ENCODE measurements at places on chromosomes 7 and 10.

GRCh38 chr7:100604028-100604975 is 2.1 kb downstream of the PCOLCE start:
- peak; percentile 38 for DNase-seq

GRCh38 chr10:102229810-102230263 is 3.7 kb downstream of the ELOVL3 start:
- peak; percentile 62 for DNase-seq

DNA sequence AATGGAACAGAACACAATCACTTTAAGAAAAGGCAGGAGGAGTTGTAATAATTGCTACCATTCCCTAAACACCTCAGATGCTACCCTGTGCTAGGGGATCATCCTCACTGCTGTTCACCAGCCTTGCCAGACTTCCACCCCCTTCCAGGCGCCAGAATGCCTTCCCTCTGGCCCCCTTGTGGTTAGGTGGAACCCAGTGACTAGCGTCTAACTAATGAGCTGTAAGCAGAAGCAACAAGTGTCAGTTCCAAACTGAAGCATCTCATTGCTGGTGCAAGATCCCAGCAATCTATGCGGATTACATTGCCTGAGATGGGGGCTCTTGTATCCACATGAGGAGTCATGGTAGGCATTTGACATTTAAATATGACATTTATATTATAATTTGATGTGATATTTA is 86.6 kb downstream of the FRMD4A start:
- peak; percentile 5 for DNase-seq

DNA sequence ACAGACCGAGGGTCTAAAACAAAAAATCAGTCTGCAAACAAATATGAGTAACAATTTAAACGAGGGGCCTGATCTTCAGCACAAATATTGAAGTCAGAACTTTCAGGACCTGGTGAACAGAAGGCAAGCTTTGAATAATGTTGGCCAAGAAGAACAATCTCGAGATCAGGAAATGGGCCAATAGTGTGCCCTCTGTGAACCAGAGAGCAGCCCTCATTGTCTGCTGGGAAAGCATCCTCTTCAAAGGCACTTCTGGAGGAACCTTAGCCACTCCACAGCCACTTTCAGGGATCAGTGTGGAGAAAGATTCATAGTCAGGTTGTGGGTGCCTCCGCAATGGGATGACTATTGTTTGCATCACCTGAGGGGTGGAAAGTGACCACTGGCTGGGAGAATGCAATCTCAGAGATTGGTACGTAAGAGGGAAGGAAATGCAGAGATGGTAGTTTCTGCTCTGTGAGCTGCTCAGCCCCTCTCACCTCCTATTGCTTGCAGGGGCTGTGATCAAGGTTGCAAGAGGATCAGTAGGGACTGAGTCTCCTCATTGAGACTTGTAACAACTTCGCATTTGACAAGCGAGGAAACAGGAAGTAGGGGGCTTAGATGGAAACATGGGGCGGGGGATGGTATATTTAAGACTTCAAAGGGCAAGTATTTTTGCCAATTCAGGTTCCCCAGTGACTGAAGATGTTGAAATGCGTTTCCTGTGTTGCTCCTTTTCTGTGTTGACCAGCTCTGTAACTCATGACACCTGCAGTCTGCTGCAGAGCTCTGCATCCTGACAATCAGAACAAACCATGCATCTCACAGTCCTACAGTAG is 28.4 kb upstream of the IFRD1 start:
- DNase-seq, result no peak

DNA sequence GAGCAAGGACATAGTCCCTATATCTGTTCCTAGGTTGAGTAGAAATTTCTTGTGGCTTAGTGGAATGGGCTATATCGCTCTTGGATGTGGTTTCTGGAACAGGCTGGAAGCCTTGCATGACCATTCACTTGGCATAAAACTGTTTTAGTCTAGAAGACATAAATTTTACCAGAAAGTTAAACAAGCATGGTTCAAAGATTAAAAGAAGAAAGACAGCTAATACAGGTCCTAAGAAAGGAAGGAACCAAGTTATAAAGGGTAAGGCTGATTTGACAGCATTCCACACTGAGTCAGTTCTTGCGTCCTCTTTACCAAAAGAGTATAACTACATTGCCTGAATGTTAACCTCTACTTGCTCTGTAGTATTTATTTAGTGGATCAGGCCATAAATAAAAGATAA is 724.2 kb downstream of the SORCS1 start:
- no peak for DNase-seq

- DNase-seq, result peak; percentile 26
Measured at GRCh38 chr7:155804431-155804831, 7.8 kb downstream of the SHH start.

- no peak for DNase-seq
Measured at GRCh38 chr7:104981672-104982037, 32.4 kb upstream of the KMT2E start.

DNA sequence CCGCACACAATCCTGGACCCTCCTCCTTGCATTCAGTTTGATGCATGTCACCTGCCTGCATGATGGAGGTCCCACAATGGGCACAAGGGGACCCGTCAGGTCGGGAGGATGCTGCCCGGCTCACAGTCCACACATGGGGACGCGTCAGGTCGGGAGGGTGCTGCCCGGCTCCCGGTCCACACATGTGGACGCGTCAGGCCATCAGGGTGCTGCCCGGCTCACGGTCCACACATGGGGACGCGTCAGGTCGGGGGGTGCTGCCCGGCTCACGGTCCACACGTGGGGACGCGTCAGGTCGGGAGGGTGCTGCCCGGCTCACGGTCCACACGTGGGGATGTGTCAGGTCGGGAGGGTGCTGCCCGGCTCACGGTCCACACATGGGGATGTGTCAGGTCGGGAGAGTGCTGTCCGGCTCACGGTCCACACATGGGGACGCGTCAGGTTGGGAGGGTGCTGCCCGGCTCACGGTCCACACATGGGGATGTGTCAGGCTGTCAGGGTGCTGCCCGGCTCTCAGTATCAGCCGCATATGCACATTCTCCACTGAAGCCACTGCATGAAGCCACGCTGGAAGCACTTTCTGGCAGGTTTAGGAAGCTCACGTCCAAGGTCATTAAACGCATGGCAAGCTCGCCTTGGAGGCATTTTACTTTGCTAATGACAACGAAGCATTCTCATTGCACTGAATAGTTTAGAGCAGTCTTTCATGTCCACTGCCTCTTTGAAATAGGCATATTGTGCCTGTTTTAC is 50.3 kb downstream of the DIP2C start:
- DNase-seq, result no peak

- DNase-seq, result no peak
Measured at GRCh38 chr10:71889388-71889987, 38.4 kb upstream of the PSAP start.

DNA sequence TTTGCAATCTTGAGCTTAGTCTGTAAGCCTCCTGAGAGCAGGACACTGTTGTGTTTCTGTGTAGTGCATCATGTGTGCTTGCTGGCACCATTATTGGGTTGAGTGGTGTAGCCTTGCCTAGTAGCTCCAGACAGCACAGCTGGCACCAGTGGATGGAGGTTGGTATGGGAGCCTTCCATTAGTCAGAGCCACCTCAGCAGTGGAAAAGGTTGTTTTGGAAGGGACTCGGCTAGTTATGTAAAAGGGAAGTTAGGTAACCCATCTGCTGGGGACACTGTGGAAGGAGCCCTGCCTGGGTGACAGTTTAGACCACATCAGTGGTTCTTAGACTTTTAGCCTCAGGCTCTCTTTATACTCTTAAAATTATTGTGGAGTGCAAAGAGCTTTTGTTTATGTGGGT is 16.3 kb downstream of the MINDY4 start:
- no peak for DNase-seq

GRCh38 chr10:113169853-113170460 is 219.9 kb downstream of the TCF7L2 start:
- no peak for DNase-seq

DNA sequence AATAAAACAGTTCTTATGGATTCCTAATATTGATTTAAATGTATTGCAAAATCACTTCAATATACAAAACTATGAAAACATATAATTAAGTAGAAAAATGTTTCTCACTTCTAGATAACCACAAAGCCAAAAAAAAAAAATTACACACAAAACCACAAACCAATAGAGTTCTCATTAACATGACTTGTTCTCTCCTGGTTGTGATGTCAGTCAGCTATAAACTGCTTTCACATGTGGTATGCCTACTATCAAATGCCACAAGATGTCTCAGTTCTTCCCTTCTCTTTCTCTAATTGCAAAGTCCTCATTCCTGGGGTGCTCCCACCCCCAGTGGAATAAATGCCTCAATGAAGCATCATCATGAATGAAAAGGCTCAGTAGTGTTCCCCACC is 16.6 kb downstream of the GNAI1 start:
- no peak for DNase-seq

GRCh38 chr7:94301024-94301586 is 93.6 kb upstream of the COL1A2 start:
- peak; percentile 41 for DNase-seq

DNA sequence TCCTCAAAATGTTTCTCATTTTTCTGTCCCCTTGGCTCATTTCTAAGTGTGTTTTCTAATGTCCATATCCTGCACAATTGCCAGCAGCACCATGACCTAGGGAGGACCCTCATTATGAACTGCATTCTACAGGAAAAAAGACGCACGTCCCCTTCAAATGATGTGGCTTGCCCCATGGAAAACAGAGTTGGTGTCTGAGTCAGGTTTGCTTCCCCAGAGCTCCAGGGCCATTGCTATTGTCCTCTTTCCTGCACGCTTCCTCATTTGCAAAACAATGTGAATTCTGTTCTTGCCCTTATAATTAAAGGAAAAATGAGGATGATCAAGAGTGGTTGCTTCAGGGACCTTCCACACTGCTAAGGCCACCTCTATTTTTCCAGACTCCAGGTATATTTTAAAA is 14.7 kb upstream of the ASB4 start:
- no peak for DNase-seq

GRCh38 chr7:73895626-73896025 is 34.7 kb downstream of the TMEM270 start:
- no peak for DNase-seq

GRCh38 chr10:75940742-75941141 is 509.3 kb downstream of the LRMDA start:
- DNase-seq, result no peak

- no peak for DNase-seq
Measured at GRCh38 chr10:86449926-86450558, 71.5 kb downstream of the WAPL start.

DNA sequence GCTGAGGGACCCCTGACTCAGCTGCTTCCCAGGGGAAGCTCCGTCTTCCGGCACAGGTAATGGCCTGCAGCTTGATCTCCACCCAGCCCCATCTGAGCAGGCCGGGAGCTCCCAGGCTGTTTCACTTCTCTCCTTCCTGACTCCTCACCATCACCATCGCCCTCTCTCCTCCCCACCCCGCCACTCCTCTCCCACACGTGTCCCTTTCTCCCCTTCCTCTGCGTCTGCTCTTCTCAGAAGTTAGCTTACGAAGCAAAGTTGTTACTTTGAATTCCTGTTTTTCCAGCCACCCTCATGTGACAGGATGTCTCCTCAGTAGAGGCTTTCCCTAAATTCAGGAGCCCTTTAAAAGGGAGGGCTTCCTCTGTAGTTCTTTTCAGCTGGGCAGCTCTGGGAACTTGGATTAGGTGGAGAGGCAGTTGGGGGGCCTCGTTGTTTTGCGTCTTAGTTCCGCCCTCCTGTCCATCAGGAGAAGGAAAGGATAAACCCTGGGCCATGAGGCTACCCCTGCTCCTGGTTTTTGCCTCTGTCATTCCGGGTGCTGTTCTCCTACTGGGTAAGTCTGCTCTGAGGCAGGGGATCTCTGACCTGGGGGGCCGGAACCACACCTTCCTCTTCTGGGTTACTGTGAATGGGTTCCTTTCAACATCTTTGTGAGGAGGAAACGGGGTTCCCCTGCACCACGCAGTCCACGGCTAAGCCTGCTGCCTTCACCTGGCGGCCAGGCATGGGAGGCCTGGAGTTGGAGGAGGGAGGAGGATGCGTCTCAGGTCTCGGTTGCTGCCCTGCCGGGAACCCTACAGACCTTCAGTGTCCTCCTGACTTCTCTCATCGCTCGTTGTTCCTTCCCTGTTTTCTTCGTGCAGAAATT is at the start of gene MRC1:
TSS of gene MRC1 (plus strand) at position 378 of the 871 bp plus-strand sequence. CDS start at position 496, 118 bp downstream.
- DNase-seq, result no peak

DNA sequence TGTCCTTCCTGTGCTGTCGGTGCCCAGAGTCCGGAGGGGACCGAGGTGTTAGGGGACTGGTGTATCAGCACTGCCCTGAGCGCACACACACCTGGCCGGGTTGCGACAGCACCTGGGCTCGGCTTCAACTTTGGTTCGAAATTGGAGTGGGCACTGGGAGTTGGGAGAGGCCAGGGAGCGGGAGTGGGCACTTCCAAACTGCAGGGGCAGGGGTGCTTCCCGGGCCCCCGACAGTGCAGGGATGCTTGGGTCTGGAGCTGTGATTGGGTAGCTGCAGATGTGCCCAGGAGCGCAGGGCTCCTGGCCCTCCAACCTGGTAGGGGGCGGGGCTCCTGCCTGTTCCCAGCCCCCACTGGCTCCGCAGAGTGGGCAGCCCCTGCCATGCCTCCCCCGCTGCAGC is 7.7 kb downstream of the BBS9 start:
- no peak for DNase-seq

- DNase-seq, result peak; percentile 55
Measured at GRCh38 chr10:103618575-103619423, 125.3 kb downstream of the NEURL1 start.

GRCh38 chr7:27872356-27873275 is 132.7 kb downstream of the TAX1BP1 start:
- peak; percentile 6 for DNase-seq

DNA sequence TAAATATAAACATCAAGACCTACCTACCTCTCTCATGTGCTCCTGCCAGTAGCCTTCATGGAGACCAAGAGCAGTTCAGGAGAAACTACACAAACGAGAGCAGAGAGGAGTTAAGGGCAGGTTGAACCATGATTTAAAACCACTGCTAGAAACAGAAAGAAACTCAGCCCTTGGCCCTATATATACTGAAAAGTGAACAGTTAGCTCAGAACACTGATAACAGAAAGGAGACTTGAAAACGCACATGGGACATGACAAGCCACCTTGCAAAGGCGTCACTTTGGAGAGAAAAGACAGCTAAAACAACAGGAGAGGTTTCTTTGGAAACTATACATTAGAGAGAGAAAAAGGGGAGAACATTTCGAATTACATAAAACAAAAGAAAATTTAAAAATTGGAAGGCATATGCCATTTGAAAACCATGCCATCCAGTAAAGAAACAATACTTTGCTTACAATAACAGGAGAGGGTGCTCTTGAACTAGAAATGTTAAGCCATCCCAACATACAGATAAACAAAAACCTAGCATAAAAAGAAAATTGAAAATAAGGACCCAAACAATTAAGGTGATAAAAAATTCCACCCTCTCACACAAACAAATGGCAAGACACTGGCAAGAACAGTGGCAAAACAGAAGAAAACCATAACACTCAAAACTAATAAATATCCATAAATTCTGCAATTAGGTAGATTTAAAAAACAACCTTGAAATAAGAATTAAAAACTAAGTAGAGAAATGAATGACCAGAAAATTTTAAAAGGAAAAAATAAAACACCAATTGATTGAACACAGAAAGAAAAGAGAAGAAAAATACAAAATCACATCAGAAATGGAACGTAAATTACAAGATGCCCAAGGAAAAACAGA is 232.7 kb downstream of the IMMP2L start:
- DNase-seq, result no peak

- DNase-seq, result peak; percentile 82
Measured at GRCh38 chr10:71835671-71836595, 15.1 kb downstream of the PSAP start.
